ENCODE measurements at places on chromosomes 2 and 18.

DNA sequence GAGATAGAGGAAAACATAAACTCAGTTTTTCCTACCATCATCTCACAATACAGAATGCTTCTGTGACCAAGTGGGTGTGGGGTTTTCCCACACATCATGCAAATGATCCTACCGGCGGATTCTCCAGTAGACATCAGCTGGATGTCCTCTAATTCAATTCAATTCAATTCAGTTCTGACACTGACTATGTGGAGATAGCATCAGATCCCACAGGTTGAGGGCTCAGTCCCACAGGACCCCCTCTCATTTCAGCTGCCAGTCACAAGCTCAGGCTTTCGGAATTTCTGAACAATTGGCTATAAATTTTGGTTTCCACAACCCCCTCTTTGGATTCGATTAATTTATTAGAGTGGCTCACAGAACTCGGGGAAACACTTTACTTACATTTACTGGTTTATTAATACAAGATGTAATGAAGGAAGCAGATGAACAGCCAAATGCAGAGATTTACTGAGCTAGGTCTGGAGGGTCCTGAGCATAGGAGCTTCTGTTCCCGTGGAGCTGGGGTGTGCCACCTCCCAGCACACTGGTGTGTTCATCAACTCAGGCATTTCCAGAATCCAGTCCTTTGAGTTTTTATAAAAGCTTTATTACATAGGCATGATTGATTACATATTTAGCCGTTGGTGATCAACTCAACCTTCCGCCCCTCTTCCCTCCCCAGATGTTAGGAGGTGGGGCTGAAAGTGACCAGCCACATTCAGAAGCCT lies 350.1 kb downstream of the MYCN start:
- DNase-seq = no peak

GRCh38 chr2:231397011-231397927 lies 1.8 kb downstream of the B3GNT7 start:
- DNase-seq = no peak

GRCh38 chr18:63977040-63977439 lies 7.2 kb downstream of the SERPINB8 start:
- no peak for DNase-seq

DNA sequence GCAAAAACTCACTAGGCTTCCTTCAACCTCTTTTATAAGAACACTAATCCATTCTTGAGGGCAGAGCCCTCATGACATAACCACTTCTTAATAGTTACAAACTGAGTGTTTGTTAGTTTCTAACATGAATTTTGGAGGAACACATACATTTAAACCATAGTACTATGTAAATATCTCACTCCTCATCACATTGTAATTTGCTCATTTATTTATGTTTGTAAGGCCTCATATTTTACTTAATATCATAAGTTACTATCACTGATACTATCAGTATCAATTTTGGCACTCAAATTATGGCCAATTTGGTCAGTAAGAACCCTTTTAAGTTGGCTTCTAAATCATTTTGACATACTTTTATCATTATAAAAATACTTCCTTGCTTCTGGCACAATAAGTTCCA lies 603.1 kb downstream of the ZEB2 start:
- DNase-seq = no peak

GRCh38 chr18:55584201-55584600 lies 3.8 kb downstream of the TCF4 start:
- DNase-seq = no peak

- no peak for DNase-seq
These were observed 86.9 kb downstream of the SESTD1 start for GRCh38 chr2:179177694-179178093.

DNA sequence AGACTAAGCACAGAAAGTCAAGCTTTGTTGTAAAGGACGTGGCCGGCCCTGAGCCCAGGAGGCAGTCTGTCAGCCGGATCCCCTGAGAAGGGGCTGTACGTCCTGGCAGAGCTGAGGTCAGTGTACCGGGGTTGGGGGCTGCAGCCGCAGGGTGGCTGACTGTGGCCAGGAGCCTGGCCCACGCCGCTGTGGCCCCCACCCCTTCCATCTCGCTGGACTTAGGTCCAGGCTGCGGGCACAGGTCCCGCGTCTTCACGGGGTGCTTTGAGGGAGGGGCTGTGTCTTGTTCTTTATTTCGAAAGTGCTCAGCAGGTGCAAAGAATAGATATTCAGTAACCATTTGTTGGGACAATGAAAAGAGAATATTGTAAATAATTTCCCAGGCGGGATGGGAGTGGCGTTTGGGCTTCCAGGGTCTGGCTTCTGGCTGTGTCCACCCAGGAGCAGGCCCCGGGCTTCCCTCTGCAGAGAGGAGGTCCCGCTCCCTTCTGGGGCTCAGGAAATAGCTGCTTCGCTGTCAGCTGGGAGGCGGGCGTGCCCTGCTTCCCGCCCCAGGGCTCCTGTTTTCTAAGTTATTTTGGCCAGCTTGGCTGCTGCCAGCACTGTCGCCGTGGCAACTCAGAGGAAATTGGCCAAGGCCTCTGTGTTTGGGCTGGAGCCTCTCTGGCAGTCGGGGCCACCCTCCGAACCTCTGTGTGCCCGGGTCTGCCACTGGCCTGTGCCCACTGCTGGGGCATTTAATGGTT lies 7.4 kb downstream of the NFATC1 start:
- DNase-seq = no peak

- no peak for DNase-seq
These were observed 80.8 kb downstream of the ATL2 start for GRCh38 chr2:38296197-38296780.

GRCh38 chr18:75053028-75053629 lies 155.8 kb downstream of the PTGR3 start:
- no peak for DNase-seq

- no peak for DNase-seq
These were observed 69.0 kb downstream of the IL1R2 start for GRCh38 chr2:102060792-102061191.

DNA sequence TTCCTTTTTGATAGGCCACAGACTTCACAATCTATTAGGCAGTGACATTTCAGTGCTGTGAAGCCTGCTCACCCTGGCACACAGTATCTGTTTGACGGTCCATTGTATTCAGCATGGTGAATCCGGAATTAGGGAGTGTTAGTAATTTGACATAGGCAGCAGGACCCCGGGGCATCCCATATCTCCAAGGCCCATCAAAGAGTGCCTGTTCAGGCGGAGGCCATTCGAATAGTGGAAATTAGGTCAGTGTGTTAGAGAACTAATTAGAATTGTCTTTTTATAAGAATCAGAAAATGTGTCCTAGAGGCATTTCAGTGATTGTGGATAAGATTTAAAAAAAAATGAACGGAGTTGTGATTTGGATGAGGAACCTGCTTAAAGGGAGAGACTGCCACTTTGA lies 818.8 kb upstream of the SOX11 start:
- no peak for DNase-seq

All from activated CD4-positive, alpha-beta T cell treated with anti-CD3 and anti-CD28 coated beads, Interleukin-2, amount 50 U/mL, for 1 hour (primary cell).